ENCODE measurements at places on chromosomes 3 and 15.

DNA sequence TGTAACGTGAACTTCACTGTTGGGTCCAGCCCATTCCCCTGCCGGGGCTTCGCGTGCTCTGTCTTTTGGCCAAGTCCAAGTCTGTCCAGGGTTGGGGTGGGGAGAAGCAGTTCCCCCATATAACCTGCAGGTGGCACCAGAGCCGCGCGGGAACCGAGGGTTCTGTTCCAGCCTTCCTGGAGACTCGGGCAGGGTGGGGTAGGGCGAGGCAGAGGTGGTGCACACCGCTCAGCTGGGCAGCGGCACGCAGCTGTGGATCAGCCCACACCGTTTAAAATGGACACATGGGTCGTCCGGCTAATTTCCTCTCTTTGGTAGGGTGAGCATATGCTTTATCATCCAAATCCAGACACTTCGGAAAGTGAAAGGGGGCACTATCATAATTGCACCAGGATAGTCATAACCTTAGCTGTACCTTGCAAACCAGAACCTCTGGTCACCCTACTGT lies 118.1 kb downstream of the TBC1D2B start:
- DNase-seq: peak; percentile 70

DNA sequence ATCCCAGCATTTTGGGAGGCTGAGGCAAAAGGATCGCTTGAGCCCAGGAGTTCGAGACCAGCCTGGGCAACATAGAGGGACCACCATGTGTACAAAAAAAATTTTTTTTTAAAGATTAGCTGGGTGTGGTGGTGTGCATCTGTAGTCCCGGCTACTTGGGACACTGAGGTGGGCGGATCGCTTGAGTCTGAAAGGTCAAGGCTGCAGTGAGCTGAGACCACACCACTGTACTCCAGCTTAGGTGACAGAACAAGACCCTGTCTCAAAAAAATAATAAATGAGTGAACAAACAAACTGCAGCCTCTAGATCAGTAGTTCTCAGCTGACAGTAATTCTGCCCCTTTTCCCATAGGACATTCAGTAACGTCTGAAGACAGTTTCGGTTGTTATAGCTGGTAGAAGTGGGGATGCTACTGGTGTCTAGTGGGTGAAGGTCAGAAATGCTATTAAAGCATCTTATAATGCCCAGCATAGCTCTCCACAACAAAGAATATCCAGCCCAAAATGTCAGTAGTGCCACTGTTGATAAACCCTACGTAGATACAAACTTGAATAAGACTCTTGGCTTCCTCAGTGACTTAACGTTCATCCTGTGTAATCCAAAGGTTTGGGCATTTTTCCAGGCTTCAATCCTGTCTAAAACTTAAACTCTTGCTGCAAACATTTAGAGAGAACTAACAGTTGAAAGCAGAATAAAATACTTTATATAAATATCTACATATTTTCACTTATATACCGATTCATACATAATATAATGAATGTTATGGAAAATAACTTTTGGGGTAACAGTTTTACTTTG lies 10.6 kb downstream of the SMC4 start:
- DNase-seq: no peak

- no peak for DNase-seq
Observed at GRCh38 chr3:183477801-183478456, 49.5 kb upstream of the MCF2L2 start.

- no peak for DNase-seq
Observed at GRCh38 chr3:41462103-41462691, 262.9 kb downstream of the CTNNB1 start.

GRCh38 chr3:4999531-5000184 lies 20.4 kb downstream of the BHLHE40 start:
- no peak for DNase-seq

- DNase-seq: no peak
Observed at GRCh38 chr3:159273608-159274007, 471.8 kb downstream of the MFSD1 start.

DNA sequence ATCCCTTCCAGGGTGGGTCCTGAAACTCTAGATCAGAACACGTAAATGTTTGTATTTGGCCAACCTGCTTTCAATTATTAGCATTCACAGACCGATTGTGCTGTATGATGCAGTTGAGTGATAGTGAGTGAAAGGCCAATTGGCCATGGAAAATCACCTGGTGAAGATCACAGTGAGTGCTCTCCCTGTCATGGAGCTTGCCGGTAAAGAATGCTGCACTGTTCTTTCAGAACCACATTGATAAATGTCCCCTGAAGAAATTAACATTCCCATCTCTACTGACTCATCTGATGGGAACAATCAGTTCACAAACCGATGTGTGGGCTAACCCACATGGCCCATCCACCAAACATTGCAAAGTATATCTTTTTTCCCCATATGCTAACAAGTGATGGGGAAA lies 324.8 kb upstream of the TBL1XR1 start:
- DNase-seq: no peak

DNA sequence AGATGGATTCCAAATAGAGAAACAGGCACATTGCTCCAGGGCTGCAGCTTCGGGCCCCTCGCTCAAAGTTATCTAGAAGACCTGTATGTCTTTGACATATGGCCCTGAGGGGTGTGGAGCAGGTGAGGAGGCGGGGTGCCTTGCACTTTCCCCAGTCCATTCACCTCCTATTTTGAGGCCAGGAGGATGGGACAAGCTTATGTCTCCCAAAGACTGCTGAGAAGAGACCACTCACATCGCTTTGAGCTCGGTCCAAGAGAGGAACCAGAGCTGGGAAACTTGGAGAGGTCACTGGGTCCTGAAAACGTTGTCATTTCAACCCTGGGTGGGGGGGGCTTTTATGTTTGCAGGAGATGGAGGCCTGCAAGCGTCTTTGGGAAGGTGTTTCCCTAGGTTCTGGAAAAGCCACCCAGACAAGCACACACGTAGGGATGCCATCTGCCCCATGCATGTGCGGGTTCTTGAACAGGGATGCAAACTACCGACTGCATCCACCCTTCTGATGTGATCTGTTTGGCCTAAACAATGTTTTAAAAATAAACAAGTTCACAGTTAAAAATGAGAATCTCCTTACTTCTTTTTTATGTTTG lies 33.7 kb upstream of the SYNM start:
- DNase-seq: no peak

DNA sequence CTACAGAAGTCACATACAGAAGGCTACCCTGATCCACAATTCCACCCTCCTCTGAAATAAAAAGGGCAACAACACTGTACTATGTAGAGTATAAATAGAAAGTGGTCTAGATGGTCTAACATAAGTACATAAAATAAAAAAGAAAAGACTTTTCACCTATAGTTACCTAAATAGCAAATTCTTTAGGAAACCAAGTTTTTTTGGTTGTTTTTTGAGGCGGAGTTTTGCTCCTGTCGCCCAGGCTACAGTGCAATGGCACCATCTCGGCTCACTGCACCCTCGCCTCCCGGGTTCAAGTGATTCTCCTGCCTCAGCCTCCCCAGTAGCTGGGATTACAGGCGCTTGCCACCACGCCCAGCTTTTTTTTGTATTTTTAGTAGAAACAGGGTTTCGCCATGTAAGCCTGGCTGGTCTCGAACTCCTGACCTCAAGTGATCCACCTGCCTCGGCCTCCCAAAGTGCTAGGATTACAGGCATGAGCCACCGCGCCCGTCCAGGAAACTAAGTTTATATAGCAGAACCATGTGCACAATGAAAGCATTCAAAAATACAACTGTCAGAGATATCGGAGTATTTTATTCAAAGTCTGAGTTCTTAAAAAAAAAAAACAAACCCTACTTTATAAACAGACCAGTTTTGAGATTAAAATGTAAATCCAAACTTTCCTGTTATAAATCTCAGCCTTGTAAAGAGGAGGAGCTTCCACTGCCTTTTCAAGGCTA lies 1.7 kb downstream of the SIN3A start:
- no peak for DNase-seq

GRCh38 chr3:194584320-194584776 lies 48.9 kb downstream of the TMEM44 start:
- no peak for DNase-seq

DNA sequence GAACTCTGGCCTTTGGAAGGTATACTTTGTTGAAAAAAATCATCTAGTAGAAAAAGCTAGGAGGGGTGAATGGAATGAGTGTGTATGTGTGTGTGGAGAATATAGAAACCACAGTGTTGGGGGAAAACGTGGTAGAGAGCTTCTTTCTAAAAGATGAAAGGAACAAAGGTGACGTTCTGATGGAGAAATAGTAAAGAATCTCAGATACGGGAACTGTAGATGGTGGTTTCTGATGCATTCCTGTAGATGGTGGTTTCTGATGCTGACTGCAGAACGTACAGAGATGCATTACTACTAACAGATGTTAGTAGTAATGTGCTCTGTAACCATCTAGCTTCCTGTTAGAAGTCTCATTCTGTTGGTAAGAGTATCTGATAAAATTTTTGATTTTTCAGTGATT lies 60.2 kb downstream of the VPS8 start:
- no peak for DNase-seq

- DNase-seq: no peak
Observed at GRCh38 chr3:58222161-58222724, 11.5 kb upstream of the DNASE1L3 start.

DNA sequence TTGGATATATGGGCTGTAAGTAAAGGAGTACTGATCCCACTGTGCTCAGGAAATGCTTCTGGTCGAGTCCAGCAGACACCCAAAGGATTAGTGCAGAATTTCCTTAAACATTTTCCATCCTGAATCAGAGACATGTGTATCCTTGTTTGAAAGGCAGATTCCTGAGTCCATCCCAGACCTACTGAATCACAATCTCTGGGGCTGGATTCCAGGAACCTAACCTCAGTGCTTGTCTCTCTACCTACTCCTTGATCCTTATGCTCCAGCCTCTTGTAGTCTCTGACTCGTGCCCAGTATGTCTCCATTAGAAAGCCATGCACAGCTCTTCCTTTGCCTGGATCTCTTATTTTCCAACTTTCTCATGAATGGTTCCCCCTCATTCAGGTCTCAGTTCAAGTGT lies 585.8 kb downstream of the NLGN1 start:
- DNase-seq: no peak

DNA sequence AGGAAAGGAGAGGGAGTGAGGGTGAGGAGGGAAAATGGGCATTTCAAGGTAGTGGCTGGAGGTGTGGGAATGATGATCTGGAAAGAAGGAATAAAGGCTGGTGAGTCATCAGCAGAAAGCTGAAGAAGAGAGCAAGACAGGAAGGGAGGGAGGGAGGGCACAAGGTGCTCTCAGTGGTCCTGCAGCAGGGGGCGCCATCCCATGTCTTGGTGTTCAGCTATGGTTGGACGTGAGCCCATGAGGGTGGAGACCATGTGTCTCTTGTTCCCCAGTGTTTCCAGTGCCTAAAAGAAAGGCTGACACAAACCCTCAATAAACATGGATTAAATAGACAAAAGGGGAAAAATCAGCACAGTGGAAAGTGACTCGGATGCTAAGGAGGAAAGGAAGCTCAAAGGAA lies 228.5 kb downstream of the NTRK3 start:
- DNase-seq: no peak

DNA sequence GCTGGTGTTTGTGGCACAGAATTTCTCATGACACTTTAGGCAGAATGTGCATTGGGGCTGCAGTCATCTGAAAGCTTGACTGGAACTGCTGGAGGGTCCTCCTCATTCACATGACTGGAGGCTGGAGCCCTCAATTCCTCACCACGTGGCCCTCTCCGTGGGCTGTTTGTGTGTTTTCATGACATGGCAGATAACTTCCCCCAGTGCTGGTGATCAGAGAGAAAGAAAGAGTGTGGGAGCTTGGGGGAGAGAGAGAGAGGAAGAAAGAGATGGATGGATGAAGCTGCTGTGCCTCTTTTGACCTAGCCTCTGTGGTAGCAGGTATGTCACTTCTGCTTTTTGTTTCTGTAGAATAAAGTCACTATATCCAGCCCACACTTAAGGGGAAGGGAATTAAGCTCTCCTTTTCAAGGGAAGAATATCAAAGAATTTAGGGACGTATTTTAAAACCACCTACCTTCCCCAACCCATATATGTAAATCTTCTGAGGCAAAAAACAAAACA lies 169.6 kb upstream of the IL12A start:
- no peak for DNase-seq

DNA sequence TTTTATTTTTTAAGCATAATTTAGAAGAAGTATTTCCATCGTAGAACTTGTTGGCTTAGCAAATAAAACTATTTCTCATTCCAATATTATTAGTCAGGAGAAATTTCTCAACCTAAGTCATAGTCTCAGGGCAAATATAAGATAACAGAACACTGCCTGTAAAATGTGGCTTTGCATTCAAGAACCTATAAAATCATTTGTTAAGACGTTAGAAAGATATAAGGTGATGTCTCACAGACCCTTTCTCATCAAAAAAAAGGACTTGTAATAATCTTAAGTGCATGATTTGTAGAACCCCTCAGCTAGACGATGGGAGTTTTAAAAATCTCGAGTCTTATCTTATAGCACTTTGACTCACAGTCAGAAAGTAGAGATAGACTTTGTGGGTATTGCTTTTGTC lies 314.7 kb upstream of the CFAP20DC start:
- DNase-seq: no peak

- DNase-seq: no peak
Observed at GRCh38 chr3:64161481-64161952, 63.7 kb downstream of the PRICKLE2 start.

DNA sequence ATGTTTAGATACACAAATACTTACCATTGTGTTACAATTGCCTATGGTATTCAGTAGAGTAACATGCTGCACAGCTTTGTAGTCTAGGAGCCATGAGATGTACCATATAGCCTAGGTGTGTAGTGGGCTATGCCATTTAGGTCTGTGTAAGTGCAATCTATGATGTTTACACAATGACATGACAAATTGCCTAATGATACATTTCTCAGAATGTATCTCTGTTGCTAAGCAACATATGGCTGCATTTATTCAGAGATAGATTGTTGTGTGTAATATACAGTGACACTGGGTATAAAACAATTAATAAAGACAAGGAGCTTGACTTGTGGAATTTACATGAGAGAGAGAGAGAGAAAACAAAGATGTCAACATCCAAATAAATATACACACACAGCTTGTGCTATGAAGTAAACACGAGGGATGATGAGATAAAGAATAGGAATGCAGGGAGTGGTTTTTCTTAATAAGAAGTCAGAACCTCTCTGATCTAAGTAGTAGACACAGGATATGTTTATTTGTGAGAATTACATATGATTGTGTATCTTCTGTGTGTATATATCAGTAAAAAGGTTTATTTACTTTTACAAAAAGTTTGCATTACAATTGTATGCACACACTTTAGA lies 110.0 kb downstream of the KCNAB1 start:
- no peak for DNase-seq

DNA sequence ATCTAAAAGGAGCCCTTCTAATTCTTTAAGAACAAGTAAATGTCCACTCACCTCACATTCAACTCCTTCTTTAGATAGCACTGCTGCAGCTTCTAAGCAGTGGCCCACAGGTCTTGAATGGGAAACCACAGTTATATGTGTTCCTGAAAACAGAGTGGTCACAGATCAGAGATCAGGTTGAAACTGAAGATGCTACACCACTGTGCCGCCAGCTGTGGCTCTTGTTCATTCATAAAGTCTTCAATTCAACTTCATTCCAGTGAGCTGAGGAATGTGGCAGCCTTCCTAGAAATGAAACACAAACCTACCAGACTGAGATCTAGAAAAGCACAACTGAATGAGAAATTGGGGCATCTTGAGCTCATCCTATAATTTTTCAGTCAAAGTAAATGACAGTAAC lies 4.0 kb downstream of the PDHB start:
- DNase-seq: no peak

DNA sequence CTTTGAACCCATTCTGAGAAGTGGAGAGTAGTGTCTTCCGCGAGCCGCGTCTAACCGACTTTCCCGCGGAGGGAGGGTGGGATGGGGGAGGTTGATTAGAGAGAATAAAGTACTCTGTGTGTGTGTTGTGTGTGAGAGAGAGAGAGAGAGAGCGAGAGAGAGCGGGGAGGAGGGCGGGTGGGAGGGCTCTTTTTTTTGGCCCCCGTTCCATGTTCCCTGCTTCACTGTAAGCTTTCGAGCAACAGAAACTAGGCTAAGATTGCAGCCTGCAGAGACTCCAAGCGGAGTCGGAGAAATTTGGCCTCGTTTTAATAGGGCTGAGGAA lies 1.6 kb upstream of the MEIS2 start:
- no peak for DNase-seq

Measured in stimulated activated CD4-positive, alpha-beta T cell treated with anti-CD3 and anti-CD28 coated beads, Interleukin-4, amount 100 ng/mL, for 4 hours (primary cell).